ENCODE measurements at places on chromosomes 12 and 14.

DNA sequence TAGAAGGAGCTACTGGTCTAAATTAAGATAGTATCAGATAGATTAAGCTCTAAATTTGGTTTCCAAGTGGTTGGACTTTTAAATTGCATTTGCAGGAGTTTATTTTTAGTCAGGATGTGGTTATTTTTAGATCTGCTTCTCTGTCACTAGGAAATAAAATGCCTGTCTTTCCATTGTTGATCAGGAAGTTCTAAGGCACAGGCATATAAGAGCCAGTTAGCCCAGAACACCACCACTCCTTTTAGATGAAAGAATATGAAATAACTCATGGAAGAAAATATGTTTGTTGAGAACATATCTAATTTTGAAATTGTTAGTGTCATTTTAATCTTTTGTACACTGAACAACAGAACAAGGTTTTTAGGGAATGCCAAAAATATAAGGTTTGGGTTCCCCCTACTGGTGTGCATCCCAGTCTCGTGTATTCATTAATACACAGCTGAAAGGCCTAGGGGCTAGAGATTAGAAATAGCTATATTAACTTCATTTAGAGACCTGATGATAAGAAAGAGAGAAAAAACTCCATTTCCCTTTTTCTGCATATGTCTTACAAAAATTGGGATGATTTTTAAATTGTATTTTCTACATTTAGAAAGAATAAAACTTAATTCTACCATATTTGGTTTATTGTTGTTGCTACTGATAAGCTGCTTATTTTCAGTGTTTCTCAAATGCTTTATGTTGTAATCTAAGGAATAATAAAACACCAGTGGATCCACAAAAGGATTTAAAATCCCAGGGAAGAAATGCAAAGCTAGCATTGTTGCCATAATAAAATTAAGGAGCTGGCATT lies 67.2 kb downstream of the RIC8B start:
- no peak for DNase-seq

GRCh38 chr12:58347188-58347587 lies 405.8 kb downstream of the ATP23 start:
- DNase-seq = no peak

- DNase-seq = no peak
These were observed 22.8 kb downstream of the ATF1 start for GRCh38 chr12:50786498-50787231.

DNA sequence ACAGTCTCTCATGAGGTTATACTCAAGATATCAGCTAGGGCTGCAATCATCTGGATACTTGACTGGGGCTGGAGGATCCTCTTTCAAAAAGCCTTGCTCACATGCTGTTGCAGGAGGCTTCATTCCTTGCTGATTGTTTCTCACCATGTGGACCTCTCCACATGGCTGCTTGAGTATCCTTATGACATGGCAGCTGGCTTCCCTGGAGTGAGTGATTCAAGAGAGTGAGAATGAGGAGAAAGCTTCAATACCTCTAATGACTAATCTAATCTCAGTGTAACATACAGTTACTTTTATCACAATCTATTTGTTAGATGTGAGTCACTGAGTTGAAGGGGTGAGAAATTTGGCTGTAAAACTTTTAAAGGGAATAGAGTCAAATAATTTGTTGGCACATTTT lies 14.4 kb upstream of the SDR39U1 start:
- no peak for DNase-seq

- no peak for DNase-seq
These were observed 26.9 kb downstream of the SIX1 start for GRCh38 chr14:60622210-60622916.

- no peak for DNase-seq
These were observed 65.2 kb downstream of the RFX4 start for GRCh38 chr12:106647793-106648514.

GRCh38 chr12:124592481-124593160 lies 25.2 kb upstream of the NCOR2 start:
- DNase-seq = no peak

DNA sequence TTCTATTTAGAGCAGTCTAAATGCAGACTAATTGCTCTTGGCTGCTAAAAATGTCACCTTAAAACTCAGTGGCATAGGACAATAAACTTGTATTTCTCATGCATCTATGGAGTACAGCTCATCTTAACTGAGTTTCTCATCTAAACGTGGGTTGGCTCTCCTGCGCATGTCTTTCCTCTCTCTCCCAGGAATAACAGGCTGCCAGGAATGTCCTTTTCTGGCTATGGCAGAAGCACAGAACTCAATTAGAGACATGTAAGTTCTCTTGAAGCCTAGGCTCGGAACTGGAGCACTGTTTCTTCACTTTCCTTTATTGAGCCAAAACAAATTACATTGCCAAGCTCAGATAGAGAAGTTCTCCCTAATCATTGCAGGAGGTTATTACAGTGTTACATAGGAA lies 722.3 kb upstream of the FLRT2 start:
- DNase-seq = no peak

- DNase-seq = no peak
These were observed 40.2 kb downstream of the SPRING1 start for GRCh38 chr12:116697716-116698115.

GRCh38 chr12:25257590-25258324 lies 7.0 kb upstream of the KRAS start:
- DNase-seq = no peak

DNA sequence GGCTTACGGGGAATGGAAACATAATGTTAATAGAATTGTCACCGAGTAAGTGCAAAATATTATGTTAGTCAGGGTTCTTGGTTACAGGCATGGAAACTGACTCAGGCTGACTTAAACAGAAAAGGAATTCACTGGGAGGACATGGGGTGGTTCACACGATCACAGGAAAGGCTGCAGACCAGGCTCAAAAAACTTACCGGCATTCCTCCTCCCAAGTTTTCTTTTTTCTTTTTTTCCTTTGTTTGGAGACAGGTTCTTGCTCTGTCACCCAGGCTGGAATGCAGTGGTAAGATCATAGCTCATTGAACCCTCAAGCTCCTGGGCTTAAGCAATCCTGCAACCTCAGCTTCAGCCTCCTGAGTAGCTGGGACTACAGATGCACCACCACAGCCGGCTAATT lies 11.9 kb upstream of the UBE2N start:
- no peak for DNase-seq

- DNase-seq = no peak
These were observed 14.4 kb downstream of the EPS8 start for GRCh38 chr12:15774819-15775218.

Measured in activated T-helper 1 cell treated with anti-CD3 and anti-CD28 coated beads, Interleukin-2, amount 50 U/mL, for 16 hours (primary cell).